ENCODE measurements at places on chromosomes 6 and 20. TPM values are rescaled to one million over a fixed set of nuclear protein-coding genes. Genes with fewer than 3 reads are reported as not detected.

- DNase-seq = no peak
- H3K36me3 ChIP-seq = no peaks in the 10 kb centered on the region
- no peak overlapping the region for H3K4me3 ChIP-seq
- no peaks in the 10 kb centered on the region for H3K4me1 ChIP-seq
Observed at GRCh38 chr20:6579824-6580223, 187.7 kb upstream of the BMP2 start.

- H3K27ac ChIP-seq = no peak overlapping the region
- DNase-seq = no peak
- H3K27me3 ChIP-seq = no peaks in the 10 kb centered on the region
- H3K4me1 ChIP-seq = no peaks in the 10 kb centered on the region
- H3K4me3 ChIP-seq = no peak overlapping the region
Observed at GRCh38 chr20:41011551-41012067, 17.0 kb upstream of the TOP1 start.

DNA sequence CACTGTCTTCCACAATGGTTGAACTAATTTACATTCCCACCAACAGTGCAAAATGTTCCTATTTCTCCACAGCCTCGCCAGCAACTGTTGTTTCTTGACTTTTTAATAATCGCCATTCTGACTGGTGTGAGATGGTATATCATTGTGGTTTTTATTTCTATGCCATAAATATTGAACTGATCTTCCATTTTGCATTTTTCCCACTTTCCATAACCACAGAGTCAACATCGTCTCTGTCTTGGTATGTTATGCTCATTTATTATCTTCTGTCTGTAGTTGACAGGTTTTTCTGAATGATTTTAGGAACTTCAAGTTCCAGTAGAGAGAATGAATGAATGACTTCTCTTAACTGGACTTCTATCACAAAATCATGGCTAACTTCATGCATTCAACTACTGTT is 259.8 kb downstream of the UST start:
- no peaks in the 10 kb centered on the region for H3K4me1 ChIP-seq
- no peaks in the 10 kb centered on the region for H3K36me3 ChIP-seq
- DNase-seq = no peak
- H3K4me3 ChIP-seq = no peak overlapping the region

Gene MTCH1
- 193 TPM for polyA plus RNA-seq

DNA sequence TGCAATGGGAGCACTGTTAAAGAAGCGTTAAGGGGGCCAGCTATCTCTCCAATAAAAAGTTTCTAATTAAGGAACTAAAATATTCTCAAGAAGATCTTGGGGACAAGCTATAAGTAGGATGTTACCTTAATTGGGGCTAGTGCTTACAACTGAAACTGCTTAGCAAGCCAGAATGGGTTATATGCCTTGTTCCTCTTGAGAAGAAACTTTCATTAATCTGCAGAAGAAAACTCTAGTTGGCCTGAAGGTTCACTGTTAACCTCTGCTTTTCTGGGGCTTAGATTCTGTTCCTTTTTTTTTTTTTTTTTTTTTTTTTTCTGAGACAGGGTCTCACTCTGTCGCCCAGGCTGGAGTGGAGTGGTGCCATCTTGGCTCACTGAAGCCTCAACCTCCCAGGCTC is 82.2 kb downstream of the BACH2 start:
- H3K4me1 ChIP-seq = no peaks in the 10 kb centered on the region
- no peak for DNase-seq
- H3K36me3 ChIP-seq = no peaks in the 10 kb centered on the region
- no peak overlapping the region for H3K4me3 ChIP-seq
- H3K27me3 ChIP-seq = no peaks in the 10 kb centered on the region

DNA sequence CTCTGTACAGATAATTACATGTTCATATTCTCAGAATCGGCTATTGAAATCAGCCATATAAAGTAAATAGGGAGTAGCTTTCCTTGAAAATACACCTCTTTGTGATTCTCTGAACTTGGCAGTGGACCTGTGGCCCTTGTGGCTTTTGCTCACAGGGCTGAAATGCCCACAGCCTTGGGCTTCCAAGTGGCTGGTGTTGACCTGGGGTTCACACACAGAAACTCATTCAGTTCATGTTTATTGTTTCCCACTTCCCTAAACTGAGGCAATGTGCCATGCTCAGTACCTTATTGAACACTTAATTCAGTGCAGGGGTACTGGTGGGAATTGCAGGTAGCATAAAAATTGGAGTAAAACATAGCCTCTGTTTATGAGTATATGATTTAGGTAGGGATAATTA is 19.1 kb upstream of the TULP4 start:
- no peaks in the 10 kb centered on the region for H3K36me3 ChIP-seq
- no peak for DNase-seq
- no peaks in the 10 kb centered on the region for H3K27me3 ChIP-seq

Gene HTR1E
- not detected for polyA plus RNA-seq

Measured in aorta (tissue), 5 donors.